ENCODE measurements at places on chromosomes 6 and 20.

GRCh38 chr20:41690702-41691101, 72.5 kb upstream of the CHD6 start:
- DNase-seq, result no peak

- DNase-seq, result no peak
Observed at GRCh38 chr6:32096394-32097258, 12.5 kb downstream of the TNXB start.

- DNase-seq, result no peak
Observed at GRCh38 chr6:139257821-139258398, 33.9 kb downstream of the TXLNB start.

DNA sequence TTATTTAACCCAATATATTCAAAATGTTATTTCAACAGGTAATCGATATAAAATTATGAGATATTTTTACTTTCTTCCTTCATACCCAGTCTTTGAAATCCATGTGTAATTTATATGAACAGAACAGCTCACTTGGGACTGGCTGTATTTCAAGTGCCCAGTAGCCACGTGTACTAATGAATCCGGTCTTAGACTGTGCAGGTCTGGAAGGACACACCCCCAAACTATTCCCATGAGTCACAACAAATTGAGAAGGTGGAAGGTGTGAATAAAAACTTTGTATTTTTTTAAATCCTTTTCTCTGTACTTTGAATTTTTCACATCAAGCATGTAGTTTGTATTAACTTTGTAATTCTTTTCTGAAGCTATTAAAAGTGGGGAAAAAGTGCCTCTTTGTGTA, 2.8 kb downstream of the UNC5CL start:
- no peak for DNase-seq

GRCh38 chr20:36658300-36658699, 12.3 kb upstream of the SLA2 start:
- no peak for DNase-seq

Measured in CD4-positive, alpha-beta T cell treated with Interleukin-15 for 1 hour (primary cell).